ENCODE measurements at places on chromosomes 11 and 22.

- no peak for DNase-seq
Measured at GRCh38 chr11:46755962-46756361, 36.9 kb downstream of the F2 start.

DNA sequence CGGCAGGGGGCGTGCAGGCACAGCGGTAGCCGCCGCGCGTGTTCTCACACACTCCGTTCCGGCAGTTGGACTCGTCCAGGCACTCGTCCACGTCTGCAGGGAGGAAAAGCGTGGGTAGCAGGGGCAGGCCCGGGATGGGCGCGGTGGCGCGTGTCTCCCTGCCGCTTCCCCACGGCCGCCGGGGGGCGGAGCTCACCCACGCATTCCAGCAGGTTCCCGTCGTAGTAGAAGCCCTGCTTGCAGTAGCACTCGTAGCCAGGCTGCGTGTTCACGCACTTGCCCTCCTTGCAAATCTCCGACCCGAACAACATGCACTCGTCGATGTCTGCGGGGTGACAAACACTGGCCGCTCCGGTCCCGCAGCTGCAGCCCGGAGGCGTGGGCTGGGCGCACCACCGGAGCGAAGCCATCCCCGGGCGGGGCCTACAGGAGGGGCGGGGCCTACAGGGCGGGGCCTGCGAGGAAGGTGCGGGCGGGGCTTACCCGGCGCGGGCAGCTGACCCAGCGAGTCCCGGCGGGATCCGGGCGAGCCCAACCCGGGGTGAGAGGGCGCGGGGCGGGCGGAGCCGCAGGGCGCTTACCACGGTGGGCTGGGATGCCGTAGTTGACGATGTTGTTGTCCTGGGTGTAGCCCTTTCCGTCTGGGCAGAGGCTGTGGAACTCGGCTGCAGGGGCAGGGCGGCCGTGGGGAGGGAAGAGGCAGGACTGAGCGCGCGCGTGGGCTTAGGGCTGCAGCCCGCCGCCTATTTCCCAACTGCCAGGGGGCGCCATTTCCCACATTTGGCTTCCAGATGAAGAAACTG lies 15.6 kb downstream of the SCYL1 start:
- DNase-seq: peak; percentile 72

- DNase-seq: no peak
Measured at GRCh38 chr22:44461614-44462013, 36.4 kb downstream of the RTL6 start.

DNA sequence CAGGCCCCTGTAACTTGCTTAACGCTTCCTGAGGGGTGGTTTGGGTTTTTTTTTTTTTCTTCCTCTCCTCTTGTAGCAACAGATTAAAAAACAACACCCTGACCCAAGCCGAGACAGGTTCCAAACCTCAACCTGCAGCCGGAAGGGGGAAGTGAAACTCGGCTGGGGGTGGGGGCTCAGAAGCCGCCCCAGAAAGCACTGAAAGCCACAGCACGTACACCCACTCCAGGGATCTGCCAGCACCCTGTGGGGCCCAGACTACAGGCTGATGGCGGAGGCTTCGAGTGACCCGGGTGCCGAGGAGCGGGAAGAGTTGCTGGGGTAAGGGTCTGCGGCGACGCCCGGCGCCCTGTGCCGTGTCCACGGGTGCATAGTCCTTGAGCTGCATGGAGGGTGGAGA lies at the start of gene LSP1:
TSS of gene LSP1 (plus strand) at position 208 of the 400 bp plus-strand sequence. CDS start at position 269, 61 bp downstream.
- no peak for DNase-seq

DNA sequence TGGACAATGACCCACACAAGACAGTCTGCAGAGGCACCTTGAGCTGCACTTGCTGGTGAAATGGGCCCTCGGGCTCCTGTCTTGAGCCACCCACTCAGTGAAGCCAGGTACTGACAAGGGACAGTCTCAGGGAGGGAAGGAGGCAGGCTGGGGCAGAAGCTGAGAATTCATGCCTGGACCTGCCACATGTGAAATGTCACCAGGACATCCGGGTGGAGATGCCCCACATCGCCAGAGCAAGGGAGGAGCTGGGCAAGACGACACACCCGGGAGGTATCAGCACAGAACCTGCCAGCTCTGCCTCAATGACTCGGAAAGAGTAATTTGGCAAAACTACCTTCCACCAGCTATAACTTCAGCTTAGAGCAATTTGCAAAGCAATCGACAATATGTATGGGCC lies 23.5 kb downstream of the CPT1A start:
- no peak for DNase-seq

- no peak for DNase-seq
Measured at GRCh38 chr22:45647532-45648225, 24.0 kb upstream of the ATXN10 start.

DNA sequence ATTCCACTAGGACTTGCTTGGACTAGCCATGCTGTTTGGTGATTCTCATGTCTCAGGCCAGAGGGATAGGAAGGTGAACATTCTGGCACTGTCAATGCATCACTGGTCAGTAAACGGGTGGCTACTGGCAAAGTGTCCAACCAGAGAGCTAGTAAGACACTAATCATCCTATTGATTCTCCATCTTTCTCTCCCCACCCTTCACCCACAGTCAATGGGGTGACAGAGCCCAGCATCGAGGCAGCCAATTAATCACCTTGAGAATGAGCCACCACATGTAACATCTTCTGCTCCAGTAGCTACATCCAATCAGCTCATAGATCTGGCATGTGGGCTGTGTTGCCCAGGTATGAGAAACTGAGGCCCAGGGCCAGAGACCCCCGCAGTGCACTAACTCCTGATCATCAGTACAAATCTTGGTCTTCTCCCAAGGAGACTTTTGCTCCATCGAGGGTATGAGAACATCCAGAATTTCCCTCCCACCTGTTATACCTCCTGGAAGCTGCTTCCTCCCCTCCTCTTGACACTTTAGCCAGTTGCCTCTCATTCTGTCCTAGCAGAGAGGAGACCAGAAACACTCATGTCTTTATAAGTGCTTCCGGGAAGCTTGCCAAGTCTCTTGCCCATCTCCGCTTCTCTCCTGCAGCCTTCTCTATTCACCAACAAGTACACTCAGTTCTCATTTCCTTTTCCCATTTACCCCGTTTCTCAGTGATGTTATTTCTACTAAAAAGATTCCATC lies 17.0 kb downstream of the HTR3A start:
- no peak for DNase-seq

DNA sequence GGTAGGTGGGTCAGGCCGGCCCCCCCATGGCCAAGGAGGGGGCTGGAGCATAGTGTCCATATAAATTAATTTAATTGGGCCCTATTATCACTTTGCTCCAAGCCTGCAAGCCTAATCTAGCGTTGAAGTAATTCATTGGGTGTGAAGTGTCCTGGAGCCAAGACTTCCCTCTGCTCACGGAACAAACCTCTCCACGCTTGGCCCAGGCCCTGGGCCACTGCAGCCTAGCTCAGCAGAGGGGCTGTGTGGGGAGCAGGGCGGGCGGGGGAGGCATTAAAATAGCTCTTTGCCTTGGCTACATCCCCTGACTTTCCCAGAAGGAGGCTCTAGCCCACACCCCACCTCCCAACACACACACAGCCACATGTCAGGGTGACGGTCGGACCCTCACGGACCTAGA lies 73.5 kb downstream of the THAP12 start:
- no peak for DNase-seq

- no peak for DNase-seq
Measured at GRCh38 chr11:73536961-73537360, 61.0 kb downstream of the FAM168A start.

GRCh38 chr11:1421291-1421690 lies 31.6 kb downstream of the BRSK2 start:
- DNase-seq: no peak

DNA sequence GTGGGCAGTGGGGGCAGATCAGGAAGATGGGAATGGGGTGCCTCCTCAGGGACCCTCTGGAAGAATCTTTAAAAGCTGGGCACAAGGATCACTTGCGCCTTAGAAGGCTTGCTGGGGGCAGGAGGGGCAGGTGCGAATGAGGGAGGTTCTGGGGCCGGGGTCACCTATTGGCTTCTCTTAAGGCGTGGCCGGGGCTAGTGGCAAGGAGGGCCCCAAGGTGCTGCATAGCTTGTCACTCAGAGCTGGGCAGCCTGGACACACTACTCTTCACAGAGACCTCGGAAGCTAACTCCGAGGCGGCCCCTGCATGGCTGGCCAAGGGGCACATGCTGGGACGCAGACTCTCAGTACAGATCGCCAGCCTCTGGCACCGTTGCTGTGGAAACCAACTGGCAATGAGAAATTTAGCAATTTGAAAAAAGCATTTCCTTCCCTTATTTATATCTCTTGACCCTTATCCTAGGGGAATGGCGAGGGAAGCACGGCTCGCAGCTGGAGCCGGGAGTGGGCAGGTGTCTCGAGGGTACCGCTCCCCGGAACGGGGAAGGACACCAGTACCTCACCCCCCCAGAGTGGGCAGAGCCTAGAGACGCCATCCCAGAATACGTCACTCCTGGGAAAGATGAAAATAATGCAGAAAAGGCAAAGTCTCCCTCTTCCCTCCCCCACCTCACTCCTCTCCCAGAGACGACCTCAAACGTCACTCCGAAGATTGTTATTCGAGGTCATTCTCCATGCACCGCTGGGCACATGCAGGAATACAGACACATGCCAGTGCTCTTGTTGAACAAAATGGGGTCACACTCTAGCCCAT lies 188.1 kb downstream of the CTTN start:
- no peak for DNase-seq

- no peak for DNase-seq
Measured at GRCh38 chr11:127056338-127056971, 55.9 kb upstream of the KIRREL3 start.

GRCh38 chr11:69539416-69540117 lies 58.1 kb downstream of the LINC01488 start:
- DNase-seq: no peak

- no peak for DNase-seq
Measured at GRCh38 chr11:123405123-123405592, 24.9 kb upstream of the GRAMD1B start.

GRCh38 chr22:25490896-25491295 lies 73.6 kb upstream of the GRK3 start:
- DNase-seq: no peak

- DNase-seq: no peak
Measured at GRCh38 chr11:130177782-130178181, 18.2 kb downstream of the ST14 start.

- no peak for DNase-seq
Measured at GRCh38 chr11:105486929-105487328, 122.9 kb upstream of the GRIA4 start.

All from activated CD8-positive, alpha-beta memory T cell treated with anti-CD3 and anti-CD28 coated beads for 48 hours (primary cell).